ENCODE measurements at places on chromosomes 3 and 15.

DNA sequence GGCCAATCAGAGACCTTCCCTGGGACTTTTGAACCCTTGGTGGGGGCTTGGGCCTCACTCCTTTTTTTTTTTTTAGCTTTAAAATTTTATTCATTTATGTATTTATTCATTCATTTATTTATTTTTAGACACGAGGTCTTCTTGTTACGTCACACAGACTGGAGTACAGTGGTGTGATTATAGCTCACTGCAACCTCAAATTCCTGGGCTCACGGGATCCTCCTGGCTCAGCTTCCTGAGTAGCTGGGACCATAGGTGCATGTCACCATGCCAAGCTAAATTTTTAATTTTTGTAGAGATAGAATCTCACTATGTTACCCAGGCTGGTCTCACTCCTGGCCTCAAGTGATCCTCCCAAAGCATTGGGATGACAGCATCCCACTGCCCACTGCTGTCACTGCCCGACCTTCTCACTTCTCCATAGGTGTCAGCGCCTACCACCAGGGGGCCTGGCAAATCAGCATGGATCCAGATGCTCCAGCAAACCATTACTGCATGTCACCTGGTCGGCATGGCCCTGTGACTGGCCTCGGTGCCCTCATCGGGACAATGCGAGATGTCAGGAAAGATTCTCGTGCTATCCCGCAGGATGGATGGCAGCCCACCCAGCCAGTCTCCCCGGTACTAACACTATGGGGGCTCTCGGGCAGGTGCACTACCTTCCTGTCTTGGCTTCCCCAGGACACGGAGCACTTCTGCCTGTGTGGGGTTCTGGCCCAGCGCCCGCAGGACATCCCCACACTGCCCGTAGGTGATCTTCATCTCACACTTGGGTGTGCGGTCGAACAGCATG, 3.0 kb downstream of the MYL3 start:
- peak; percentile 5 for DNase-seq

GRCh38 chr3:46312991-46313390, 40.9 kb upstream of the CCR2 start:
- DNase-seq: no peak

DNA sequence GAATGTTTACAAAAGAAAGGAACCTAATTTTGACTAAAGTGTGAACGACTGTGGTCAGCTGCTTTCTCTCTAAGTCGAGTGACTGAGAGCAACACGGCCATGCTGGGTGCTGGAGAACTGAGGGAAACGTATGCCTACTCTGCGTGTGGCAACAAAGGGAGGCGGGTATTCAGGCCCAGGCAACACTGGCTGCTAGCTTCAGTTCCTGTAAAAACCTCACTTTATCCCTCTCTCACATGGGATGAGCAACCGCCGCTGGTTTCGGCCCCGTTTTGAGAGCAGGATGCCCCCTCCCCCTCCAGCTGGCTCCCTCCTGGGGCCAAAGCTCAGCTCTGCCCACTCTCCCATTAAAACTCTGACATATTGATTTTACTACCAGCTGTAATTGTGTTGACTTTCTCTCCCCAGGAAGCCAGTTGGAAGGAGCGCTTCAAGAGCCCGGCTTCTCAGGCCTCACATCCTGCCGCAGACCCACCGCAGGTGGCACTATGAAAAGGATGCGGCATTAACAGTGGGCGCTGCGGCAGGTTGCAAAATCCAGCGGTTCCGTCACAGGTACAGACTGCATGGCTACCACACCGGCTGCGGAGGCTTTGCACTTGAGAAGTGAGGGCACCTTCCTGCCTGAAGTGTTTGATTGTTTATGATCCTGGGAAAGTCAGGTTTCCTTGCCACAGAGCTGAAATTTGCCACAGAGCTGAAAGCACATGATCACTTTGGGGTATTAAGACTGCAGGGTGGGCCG, 12.7 kb downstream of the PLXND1 start:
- peak; percentile 96 for DNase-seq

GRCh38 chr15:60781211-60781713, 302.3 kb upstream of the ICE2 start:
- DNase-seq: no peak

DNA sequence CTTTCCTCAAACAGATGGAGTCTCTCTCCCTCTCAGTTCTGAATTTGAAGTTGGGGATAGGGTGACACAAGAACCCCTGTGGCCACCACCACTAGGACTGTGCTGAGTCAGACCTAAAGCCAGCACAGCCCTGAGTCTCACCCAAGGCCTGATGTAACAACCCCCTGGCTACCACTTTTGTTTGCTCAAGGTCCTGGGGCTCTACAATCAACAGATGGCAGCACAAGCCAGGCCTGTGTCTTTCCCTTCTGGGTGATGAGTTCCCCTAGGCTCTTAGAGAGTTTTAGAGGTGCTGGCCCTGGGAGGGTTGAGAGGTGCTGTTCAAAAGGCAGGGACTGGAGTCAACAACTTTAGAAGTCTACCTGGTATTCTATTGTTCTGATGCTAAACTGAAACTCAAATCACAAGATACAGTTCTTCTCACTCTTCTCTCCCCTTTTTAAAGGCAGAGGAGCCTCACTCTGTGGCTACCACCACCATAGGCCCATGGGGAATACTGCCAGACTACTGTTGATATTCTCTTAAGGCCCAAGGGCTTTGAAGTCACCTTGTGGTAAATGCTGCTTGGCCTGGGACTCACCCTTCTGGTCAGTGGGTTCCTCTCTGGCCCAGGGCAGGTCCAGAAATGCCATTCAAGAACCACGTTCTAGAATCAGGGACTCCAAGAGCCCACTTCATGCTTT, 6.5 kb downstream of the OR5K4 start:
- DNase-seq: peak; percentile 5

GRCh38 chr15:91611561-91612323, 241.8 kb upstream of the SLCO3A1 start:
- DNase-seq: no peak

GRCh38 chr3:8964436-8965370, 1.4 kb upstream of the RAD18 start:
- peak; percentile 37 for DNase-seq

DNA sequence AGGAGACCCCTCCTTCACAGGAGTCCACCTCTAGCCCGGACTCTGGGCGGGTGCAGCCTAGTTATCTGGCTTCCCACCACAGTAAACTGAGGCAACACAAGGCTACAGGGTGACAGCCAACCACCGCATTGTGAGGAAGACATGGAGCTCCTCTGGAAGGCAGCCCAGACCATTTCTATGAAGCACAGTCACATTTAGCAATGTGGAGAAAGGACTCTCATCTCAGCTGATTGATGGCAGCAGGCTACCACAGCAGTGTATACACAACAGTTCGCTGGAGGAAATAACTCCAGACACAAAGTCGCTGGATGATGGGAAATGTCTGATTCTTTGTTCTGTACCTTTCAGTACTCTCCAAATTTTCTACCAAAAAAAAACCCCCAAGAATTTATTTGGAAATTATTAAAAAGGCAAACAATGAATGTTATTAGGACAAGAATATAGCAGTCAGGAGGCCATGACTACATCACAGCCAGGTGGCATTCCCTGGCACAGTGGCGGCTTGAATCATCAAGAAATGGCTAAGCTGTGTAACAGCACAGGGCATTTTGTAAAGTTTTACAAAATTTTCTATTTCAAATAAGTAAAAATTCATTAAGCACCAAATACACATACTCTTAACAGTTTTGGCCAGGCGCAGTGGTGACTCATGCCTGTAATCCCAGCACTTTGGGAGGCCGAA, 40.1 kb downstream of the FAN1 start:
- no peak for DNase-seq

All from NCI-H69 (cell line).